ENCODE measurements at places on chromosomes 2 and 18. TPM values are rescaled to one million over a fixed set of nuclear protein-coding genes. Genes with fewer than 3 reads are reported as not detected.

MC2R gene
- total RNA-seq, result not detected

TGFA gene
- total RNA-seq, result 3.1 TPM

GPR148 gene
- not detected for total RNA-seq

AQP12A gene
- not detected for total RNA-seq

CXCR1 gene
- not detected for total RNA-seq

PRKRA gene
- 50.6 TPM for total RNA-seq

AP1S3 gene
- 23.6 TPM for total RNA-seq

SLC20A1 gene
- total RNA-seq, result 13.3 TPM

MAB21L4 gene
- total RNA-seq, result not detected

PRSS56 gene
- not detected for total RNA-seq

HOXD4 gene
- not detected for total RNA-seq

TOGARAM2 gene
- not detected for total RNA-seq

SUMO1 gene
- 68.7 TPM for total RNA-seq

UGT1A8 gene
- total RNA-seq, result not detected

TYW5 gene
- 8.6 TPM for total RNA-seq

HOXD1 gene
- not detected for total RNA-seq

ZBTB7C gene
- total RNA-seq, result not detected

ACMSD gene
- total RNA-seq, result not detected

PAX8 gene
- total RNA-seq, result 1.6 TPM

SH3RF3 gene
- not detected for total RNA-seq

TRIM43 gene
- total RNA-seq, result 0.33 TPM

PKDCC gene
- 1.1 TPM for total RNA-seq

TMBIM1 gene
- 283 TPM for total RNA-seq

RAB27B gene
- total RNA-seq, result 9.8 TPM

ZNF385B gene
- 2.6 TPM for total RNA-seq

MORN2 gene
- total RNA-seq, result 21.6 TPM

MSGN1 gene
- total RNA-seq, result not detected

MAIP1 gene
- 29.1 TPM for total RNA-seq

AMER3 gene
- total RNA-seq, result not detected

SCG2 gene
- 0.33 TPM for total RNA-seq

UPP2 gene
- total RNA-seq, result not detected

NTSR2 gene
- total RNA-seq, result not detected

BCL11A gene
- total RNA-seq, result 41.6 TPM

COLEC12 gene
- total RNA-seq, result under 0.01 TPM

ALPG gene
- total RNA-seq, result under 0.01 TPM

CYBRD1 gene
- total RNA-seq, result 44.4 TPM

RNASEH1 gene
- total RNA-seq, result 20.5 TPM

LAMA1 gene
- total RNA-seq, result 2.0 TPM

FAM136A gene
- 21.5 TPM for total RNA-seq

GPAT2 gene
- 1.2 TPM for total RNA-seq

C1GALT1C1L gene
- 1.3 TPM for total RNA-seq

CD207 gene
- total RNA-seq, result not detected

MAP3K19 gene
- not detected for total RNA-seq

Data from placental epithelial cell (primary cell).